ENCODE measurements at places on chromosomes 7 and 10.

DNA sequence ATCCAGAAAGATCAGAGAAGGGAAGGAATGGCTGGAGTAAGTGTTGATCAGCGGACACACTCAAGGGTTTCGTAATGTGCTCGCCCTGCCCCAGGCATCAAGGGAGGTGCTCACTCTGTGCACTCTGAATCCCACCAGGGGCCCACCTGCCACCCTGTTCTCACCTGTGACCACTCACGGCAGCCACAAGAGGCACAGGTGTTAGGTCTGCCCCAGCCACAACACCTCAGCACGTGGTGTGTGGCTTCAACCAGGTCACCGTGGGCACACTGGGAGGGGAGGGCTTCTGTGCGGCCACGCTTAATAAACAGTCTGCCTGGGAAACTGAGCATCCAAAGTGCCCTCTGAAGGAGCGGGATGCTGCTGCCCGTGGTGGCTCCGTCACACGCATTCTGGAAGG lies 49.8 kb downstream of the CUX1 start:
- DNase-seq, result no peak

DNA sequence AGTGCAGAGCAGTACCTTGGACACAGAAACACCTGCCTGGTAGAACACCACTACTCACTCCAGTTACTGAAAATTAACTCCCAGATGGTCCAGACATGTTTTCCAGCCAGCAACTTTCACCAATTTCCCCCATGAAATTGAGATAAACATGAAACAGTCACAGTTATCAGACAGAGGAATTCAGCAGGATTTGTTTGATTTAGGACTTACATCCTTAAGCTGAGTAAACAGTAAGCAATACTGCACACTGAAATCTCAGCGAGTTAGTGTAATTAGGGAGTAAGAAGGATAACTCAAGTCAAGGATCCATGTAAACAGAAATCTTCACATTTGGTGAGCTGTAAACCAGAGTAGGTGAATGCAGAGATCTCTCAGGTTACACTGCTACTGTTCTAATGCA lies 353.5 kb downstream of the ELMO1 start:
- no peak for DNase-seq

- DNase-seq, result peak; percentile 83
Observed at GRCh38 chr7:68770649-68771048, 827.6 kb upstream of the AUTS2 start.

DNA sequence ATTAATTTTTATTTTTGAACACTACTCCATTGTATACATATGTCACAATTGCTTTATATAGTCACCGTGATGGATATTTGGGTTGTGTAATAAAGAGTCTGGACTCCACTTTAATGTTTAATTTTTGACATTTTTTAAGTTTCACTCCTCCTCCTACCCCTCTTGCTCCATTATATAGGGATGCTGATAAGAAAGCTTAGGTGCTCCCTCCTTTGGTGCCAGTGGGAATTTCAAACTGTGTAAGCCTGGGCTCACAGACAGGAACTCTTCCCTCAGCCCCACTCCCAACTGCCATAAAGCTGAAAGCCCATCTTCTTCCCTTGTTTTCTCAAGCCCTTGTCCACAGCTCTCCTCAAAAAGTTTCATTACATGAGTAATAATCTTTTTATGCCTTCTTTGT lies 47.6 kb downstream of the TWIST1 start:
- DNase-seq, result no peak

Measured in NCI-H2029 (cell line).